ENCODE measurements at places on chromosomes 13 and 19. TPM values are rescaled to one million over a fixed set of nuclear protein-coding genes. Genes with fewer than 3 reads are reported as not detected.

The FAM98C gene
- 15.8 TPM for total RNA-seq

The C19orf33 gene
- total RNA-seq: 150 TPM

The ATXN8OS gene
- total RNA-seq: not detected

DNA sequence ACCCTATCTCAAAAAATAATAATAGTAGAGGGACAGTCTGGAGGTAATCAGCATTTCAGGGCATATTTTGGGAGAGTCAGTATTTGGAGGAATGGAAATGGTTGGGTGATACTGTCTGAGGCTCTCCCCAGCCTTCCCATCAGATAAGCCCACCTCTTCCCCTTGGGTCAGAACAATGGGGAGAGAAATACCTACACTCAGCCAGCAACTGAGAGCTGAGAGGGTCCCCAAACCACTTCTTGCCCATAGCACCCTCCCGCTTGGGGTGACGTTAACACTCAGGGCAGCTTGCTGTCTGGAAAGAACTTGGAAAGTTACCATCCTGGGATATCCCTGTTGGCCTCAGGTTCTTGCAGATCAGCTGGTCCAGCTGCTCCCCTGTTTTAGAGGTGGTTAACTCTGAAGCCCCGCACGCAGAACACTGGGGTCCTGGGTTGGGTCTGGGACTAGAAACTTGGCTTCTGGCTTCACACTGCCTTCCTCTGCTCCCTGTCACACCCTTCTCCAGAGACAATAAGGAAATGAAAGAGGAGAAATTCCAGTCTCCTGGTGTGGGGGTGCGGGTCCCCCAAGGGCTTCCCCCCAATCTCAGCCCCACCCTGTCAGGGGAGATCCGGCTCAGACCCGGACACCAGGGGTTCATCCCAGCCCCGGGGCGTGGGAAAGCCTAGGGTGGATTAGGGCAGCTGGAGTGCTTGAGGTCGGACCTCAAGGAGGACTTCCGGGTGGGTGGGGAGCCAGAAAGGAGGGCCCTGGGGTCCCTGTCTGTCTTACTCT, 2.5 kb downstream of the FOXA3 start:
- DNase-seq: no peak

DNA sequence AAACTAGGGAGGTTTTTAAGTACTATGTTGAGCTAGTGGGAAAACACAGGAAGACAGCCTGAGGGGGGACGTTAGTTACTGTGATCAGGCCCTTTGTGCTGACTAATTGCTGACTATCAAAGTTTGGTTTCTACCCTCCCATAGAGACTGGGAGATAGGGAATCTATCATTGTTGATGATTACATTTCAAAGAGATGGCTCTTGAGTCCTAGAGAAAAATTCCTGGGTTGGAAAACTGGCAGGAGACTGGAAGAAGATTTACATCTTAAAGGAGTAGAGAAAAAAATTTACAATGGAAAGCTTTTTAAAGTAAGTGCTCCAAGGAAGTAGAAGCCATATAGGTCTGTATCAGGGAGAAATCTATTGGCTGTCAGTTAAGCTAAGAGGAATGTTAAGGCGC, 522.0 kb upstream of the KLHL1 start:
- no peak for DNase-seq

DNA sequence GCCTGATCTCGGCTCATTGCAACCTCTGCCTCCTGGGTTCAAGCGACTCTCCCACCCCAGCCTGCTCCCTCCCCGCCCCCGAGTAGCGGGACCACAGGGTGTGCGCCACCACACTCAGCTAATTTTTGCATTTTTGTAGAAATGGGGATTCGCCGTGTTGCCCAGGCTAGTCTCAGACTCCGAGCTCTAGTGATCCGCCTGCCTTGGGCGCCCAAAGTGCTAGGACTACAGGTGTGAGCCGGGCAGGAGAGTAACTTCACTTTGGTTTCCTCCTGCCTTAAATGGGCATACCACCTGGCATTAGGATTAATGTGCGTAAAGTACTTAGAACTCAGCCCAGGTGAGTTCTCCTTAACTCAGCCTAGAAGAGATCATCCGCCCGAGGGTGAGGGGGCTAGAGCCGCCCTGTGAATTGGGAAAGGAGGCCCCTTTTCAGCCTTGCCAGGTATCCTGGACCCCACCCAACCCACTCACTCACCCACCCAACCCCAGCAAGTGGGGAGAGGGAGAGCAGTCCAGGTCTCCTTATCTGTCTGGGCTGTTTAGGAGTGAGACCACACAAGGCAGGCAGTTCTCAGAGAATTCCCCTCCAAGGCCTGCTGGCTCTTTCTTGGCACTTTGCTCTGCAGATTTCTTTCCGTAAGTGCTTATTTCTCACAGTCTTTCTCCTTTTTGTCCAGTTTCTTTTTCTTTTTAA, 1.2 kb upstream of the ZFP36 start:
- DNase-seq: peak; percentile 30

DNA sequence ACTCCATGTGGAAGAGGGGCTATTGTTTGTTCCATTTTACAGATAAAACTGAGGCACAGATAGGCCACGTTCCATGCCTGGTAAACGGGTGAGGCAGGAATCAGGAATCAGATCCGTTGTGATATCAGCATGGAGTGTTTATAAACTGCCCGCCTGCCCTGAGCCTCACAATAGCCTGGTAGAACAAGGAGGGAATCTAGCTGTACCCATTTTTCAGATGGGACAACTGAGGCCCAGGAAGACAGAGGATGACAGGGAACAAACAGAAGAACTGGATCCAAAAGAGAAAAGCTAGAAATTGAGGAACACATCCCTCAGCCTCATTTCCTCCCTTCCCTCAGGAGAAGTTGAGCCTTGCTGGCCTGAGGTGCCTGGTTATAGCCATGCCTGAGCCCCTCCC, 32.5 kb downstream of the CERS4 start:
- DNase-seq: no peak

- DNase-seq: no peak
Measured at GRCh38 chr19:29448046-29448445, 77.7 kb upstream of the VSTM2B start.

DNA sequence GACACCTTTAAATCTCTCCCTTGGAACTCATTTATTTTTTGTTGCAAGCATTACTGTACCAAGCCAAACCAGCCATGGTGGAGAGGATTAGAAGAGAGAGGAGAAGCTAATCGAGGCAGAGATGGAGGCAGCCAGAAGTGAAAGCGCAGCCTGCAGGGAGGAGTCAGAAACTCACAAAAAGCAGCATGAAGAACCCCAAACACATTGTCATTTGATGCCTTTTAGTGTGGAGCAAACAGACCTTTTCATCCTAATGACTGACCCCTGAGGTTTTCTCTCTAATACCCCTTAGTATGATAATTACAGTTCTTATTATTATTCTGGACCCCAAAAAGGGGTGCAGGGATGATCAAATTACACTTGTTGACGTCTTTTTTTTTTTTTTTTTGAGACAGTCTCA, 62.5 kb downstream of the TNFRSF19 start:
- no peak for DNase-seq

- no peak for DNase-seq
Measured at GRCh38 chr13:105737688-105738087, 797.8 kb downstream of the EFNB2 start.

- no peak for DNase-seq
Measured at GRCh38 chr13:110306960-110307766, at the start of the genes COL4A1 and COL4A2. TSS of gene COL4A1 (minus strand) at chr13:110307157. CDS start at chr13:110307027, 130 bp downstream. TSS of gene COL4A2 (plus strand) at chr13:110307284. CDS start at chr13:110307904, 620 bp downstream.

DNA sequence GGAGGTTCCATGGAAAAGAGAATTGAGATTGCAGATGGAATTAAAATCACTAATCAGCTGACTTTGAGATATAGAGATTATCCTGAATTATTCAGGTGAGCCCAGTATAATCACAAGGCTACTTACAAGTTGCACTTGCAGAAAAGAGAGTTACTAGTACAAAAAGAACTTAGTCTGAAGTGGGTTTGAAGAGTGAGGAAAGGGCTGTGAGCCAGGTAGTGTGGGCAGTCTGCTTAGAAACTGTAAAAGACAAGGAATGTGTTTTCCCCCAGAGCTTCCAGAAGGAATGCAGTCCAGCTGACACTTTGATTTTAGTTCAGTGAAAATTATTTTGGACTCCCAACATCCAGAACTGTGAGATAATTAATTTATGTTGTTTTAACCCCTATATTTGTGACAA, 285.4 kb upstream of the GPC6 start:
- no peak for DNase-seq

DNA sequence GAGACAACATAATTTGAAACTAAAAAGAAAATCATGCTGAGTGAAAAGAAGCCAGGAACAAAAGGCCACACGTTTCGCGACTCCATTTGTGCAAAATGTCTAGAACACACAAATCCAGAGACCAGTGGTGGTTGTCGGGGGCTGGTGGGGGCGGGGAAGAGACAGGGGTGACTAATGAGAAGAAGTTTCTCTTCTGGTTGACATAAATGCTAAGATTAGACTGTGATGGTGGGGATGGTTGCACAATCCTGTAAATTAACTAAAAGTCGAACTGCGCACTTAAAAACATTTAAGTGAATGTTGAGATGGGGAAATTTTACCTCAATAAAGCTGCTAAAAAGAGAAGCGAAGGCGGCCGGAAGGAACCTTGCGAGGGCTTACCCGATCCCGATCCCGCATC, 7.1 kb downstream of the AKAP8 start:
- DNase-seq: no peak

DNA sequence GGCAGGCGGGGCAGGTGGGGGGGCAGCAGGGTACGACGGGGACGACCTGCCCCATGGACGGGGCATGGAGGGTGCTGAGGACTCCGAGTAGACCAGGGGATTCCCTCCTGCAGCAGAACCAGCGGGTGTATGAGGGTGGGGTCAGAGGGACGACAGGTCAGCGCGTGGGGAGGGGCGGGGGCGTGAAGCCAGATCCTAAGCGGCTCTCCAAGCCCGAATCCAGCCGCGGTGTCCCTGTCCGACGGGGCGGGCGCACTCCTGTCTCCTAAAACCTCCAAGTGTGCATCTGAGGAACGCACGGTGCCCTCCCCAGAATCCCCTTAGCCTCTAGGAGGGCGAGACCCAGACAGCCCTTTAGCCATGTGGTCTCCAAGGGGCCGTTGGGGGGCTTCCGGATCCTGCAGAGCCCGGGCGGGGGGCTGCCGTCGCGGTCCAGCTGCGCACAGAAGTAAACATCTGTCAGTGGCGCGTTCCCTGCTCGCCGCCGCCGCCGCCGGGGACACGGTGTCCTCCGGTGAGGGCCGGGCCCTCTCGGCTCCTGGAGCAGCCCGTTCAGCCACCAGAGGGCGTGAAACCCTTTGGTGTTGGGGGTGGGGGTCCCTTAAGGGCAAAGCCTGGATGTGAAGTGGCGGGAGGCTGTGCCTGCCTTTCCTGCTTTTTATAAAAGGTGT, 730 bp downstream of the NRTN start:
- DNase-seq: peak; percentile 42

GRCh38 chr19:7540761-7541474, 5.4 kb downstream of the PNPLA6 start:
- DNase-seq: no peak

- peak; percentile 70 for DNase-seq
Measured at GRCh38 chr19:35545855-35546381, 492 bp downstream of the TMEM147 start.

Data from PC-9 (cell line).